ENCODE measurements at places on chromosomes 1 and 21. TPM values are rescaled to one million over a fixed set of nuclear protein-coding genes. Genes with fewer than 3 reads are reported as not detected.

DNA sequence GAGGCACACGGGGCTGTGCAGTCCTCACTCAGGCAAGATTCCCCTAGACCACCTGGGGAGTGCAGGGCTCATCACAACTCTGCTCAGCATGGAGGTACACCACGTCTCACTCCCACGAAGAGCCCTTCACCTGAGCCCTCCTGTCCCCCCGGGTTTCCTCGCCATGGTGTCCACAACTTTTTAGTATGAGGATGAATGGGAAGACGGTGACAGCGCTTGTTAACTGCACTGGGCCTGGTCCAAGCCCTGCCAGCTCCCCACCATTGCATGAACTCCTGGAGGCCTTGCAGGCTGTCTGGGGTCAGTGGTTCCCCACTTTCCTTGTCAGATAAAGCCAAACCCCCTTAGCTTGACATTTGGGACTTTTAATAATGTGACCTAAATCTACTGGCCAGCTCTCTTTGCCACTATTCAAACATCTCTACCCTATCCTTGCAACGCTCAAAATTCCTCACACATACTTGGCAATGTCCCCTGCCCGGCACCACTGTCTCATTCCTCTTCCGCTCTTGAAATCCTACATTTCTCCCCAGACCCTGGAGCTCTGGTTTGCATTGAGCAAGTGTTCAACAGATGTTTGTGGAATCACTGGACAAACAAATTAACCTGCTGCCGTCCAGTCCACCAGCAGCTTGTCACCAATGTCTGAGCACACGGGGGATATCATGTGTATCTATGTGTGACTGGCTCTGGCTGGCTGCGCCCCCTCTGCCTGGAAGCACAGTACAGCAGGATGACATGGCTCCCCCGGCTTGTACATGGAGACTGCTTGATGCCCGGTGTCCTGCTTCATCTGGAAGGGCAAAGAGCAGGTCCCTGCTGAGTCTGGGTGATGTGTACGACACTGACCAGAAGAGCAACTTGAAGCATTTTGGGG, 11.2 kb downstream of the TMEM9 start:
- no peaks in the 10 kb centered on the region for H3K27me3 ChIP-seq
- peaks cover 91% of the 10 kb centered on the region for H3K36me3 ChIP-seq
- no peaks in the 10 kb centered on the region for H3K4me1 ChIP-seq
- no peak overlapping the region for H3K4me3 ChIP-seq
- no peak overlapping the region for H3K27ac ChIP-seq

GRCh38 chr1:231626951-231627614, 493 bp downstream of the DISC1 start:
- H3K27me3 ChIP-seq: no peaks in the 10 kb centered on the region
- peaks cover 41% of the 10 kb centered on the region for H3K4me1 ChIP-seq
- peak overlapping the region; percentile 87 for H3K4me3 ChIP-seq
- peak; percentile 86 for DNase-seq

DNA sequence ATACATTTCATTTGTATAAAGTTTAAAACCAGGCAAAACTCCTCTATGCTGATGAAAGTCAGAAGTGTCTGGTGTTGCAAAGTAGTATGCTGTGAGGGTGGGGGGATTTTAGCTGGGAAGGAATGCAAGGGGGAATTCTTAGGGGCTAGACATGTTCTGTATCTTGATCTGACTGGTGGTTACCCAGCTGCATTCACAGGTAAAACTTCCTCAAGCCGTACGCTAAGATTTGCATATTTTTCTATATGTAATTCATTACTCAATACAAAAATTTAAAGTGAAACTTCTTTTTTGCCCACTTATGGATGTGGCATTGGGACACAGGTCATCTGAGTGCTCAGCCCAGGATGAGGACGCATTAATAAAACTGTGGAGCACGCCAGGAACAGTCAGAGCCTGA, 323.3 kb downstream of the PAPPA2 start:
- no peaks in the 10 kb centered on the region for H3K36me3 ChIP-seq
- no peak overlapping the region for H3K4me3 ChIP-seq
- DNase-seq: no peak
- H3K27me3 ChIP-seq: no peaks in the 10 kb centered on the region

Gene AMIGO1
- total RNA-seq: 8.1 TPM

Gene AMY1C
- 3.7 TPM for total RNA-seq

Gene LAPTM5
- total RNA-seq: 513 TPM
